ENCODE measurements at places on chromosomes 4 and X.

- DNase-seq, result no peak
These were observed 195.3 kb downstream of the QDPR start for GRCh38 chr4:17316566-17316965.

DNA sequence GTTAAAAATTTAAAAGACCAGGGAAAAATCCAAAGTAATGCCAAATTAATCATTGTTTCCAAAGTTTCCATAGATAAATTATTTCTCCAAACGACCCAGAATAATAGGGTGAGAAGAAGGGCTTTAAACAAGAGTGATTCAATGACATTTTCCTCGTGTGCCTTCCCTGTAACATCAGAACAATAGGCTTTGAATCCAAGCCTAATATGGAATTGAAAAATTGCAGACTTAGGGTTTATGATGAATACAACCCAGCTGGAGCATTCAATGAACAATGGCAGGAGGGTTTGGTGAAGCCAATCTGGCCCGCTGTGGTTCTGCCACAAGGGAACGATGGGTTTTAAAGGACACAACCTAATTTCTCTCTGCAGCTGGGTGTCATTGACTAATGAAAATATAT, 94.2 kb downstream of the CBLL2 start:
- DNase-seq, result no peak

DNA sequence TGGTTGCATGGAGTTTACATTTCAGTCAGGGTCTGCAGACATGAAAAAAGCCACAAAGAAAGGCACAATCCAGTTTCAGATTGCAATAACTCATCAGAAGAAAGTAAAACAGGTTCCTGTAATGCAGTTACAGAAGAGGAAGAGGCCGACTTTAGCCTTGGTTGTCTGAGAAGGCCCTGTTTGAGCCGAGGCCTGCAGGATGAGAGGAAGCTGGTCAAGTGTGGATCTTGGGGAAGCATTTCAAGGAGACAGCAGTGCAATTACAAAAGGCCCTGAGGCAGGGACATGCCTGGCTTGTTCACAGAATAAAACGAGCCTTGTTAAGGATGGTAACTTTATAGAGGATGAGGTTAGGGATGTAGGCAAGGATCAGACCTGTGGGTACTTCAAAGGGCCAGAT, 62.4 kb downstream of the AFF2 start:
- DNase-seq, result no peak

- no peak for DNase-seq
These were observed 6.2 kb upstream of the ZCCHC13 start for GRCh38 chrX:74297766-74298165.

DNA sequence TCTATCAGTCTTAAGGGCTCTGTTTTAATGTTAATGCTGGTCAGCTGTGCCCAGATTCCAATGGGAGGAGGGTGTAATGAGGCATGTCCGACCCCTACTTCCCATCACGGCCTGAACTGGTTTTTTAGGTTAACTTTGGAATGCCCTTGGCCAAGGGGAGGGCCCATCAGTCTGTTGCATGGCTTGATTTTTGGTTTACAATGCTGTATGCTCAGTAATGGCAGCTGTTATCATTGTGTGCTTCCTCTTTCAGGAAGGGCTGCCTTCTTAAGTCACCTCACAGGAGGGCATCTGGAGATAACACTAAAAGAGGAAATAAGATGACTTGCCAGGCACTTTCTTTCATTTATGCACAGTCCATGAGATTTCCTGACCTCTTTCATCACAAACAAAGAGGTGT, 36.3 kb downstream of the ATXN3L start:
- DNase-seq, result no peak

DNA sequence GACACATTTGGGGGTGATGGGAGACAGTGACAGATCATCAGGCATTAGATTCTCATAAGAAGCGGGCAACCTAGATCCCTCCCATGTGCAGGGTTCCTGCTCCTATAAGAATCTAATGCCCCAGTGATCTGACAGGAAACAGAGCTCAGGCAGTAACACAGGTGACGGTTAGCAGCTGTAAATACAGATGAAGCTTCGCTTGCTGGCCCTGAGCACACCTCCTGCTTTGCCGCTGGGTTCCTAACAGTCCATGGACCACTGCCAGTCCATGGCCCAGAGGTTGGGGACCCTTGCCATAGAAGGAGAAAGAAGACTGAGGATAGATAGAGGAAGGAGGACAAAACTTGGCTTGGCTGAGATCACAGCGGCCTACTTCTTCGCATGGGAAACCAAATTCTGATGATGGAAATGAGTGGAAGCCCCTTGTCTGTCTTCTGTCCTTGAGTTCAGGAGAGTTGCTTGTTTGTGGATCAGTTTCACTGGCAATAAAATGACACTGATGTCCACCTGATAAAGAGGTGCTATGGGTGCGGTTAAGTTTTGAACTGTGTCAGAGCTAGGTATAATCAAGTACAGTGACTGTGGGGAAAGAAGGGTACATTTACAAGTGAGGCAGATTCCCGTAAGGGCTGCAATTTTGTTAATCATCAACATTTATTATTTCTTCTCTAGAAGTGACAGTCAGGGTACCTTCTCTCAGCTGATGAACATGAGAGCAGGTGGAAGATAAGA, 1.7 kb upstream of the TIFA start:
- DNase-seq, result no peak

GRCh38 chr4:118273642-118274041, 79.2 kb downstream of the PRSS12 start:
- no peak for DNase-seq

DNA sequence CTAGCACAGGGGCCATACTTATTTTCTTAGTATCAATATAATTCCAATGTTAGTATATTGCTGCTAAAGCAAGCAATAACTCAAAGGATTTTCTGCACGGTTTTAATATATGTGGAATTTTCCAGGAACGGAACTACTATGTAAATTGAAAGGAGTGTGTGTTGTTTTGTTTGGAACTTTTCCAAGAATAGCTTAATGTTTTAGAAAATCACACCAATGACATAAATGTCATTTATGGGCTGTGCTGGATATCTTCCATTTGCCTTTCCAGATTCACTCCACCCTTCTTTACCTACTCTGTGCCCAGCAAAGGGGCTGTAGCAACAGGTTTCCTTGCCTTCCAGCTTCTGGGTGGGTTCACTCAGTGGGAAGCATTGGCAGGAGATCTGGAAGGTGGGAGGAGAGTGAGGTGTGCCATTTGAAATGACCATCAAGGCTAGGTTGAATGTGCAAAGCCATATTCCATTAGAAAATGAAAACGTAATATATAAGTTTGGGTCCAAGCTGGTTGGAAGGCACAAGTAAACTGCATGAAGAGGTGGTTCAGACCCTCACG, 25.2 kb upstream of the ZFX start:
- no peak for DNase-seq

GRCh38 chrX:11533199-11533651, 132.5 kb downstream of the ARHGAP6 start:
- no peak for DNase-seq

DNA sequence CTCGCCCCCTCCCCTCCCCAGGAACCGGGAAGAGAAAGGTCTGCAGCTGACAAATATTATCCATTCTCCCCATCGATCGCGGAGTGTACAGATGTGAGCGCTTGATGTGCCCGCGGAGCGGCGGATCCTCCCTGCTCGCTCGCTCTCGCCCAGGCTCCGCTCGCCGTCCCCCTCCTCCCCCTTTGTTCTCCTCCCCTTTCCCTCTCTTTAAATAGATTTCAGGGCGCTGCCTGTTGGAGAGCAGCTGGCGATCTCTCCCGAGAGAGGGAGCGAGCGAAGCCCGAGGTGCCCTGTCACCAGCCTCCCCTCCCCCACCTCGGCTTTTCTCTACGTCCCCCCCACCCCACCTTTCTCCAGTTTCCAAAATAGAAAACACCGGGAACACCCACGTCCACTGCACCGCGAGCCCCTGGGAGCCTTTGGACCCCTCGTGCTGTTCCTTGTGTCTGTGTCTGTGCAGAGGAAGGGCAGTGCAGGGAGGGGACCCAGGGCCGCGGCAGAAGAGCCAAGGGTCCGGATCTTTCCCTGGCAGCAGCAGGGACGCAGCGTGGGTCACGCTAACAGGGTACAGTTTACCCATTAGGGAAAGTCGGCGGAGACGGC, 56.6 kb upstream of the BCOR start:
- no peak for DNase-seq

DNA sequence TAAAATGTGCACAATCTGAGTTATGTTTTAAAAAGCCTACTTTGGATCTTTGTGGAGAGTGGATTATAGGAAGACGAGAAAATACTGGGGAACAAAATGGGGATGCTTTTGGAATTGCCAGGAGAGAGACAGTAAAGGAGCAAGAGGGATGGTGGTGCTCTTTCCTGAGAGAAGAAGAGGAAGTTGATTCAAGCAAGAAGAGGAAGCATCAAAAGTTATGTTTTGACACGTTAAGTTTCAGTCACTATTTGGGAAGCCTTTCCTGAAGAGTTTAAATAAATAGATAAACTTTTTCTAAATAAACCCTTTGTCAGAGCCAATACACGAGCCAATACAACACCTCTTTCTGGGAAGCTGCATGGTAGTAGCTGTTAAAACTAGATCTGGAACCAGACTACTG, 394.1 kb downstream of the GALNTL6 start:
- no peak for DNase-seq

Data from activated T-helper 1 cell treated with Interleukin-2 at 50 U/mL for 16 hours (primary cell).